ENCODE measurements at places on chromosomes 5 and 9.

GRCh38 chr5:73179730-73180129 lies 6.7 kb downstream of the TMEM174 start:
- DNase-seq = no peak

- DNase-seq = peak; percentile 15
Measured at GRCh38 chr9:95181226-95181818, 136.2 kb downstream of the FANCC start.

DNA sequence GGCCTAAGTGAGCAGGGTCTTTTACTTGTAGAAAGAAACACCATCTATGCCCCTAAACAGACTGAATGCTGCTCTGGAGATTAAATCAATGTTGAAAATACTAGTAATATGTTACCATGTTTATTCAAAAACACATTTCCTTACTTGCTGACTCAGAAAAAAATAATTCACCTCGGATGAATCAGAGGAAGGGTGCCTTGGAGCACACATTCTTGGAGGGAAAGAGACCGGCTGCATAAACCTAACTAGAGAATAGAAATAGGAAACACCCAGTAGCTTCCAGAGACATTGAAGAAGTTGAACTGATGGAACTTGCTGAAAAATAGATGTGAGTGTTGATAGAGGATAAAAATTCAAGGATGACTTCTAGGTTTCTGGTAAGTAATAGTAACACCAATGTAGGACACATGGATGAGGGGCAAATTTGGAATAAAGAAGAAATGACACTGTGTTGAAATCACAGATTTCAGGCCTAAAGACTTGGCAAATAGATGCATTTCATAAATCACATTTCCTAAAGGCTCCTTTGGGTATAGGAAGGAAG lies 76.9 kb upstream of the MINAR2 start:
- DNase-seq = no peak

DNA sequence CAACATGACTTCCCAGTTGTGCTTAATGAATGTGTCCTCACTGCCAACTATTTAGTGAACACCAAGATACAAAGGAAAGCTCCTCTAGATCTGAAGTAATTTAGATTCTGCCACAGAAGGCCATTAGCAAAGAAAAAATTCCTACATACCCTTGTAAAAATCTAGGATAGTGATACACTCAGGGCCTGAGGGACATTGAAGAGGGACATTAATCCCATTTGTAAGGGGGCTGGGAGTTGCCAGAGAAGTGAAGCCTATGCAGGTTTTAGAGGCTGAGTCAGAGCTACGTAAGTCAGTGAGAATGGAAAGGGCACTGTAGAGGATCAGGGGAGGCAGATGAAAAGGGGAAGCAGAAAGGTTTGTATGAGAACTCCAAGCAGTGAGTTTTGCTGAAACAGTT lies 286.9 kb upstream of the TARS1 start:
- no peak for DNase-seq

GRCh38 chr9:127549218-127549617 lies 62.9 kb upstream of the STXBP1 start:
- DNase-seq = no peak

DNA sequence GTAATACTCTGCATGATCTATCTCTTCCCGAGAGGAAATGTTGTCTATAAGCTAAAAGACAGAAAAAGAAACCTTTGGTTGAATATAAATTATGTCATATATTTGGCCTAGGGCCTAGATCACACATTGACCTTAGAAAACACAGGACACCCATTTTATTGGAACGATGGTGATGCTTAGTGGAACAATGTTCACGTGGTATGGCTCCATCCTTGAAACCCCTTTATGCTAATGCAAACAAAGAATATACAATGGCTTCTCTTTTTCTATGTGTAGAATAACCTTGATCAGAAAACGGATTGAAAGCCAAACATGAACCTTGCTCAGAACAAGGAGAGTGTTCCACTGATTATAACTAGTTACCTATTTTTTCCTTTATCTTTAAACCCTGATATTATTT lies 24.5 kb downstream of the MRPS27 start:
- no peak for DNase-seq

GRCh38 chr5:180553530-180553929 lies 37.8 kb downstream of the SCGB3A1 start:
- no peak for DNase-seq

DNA sequence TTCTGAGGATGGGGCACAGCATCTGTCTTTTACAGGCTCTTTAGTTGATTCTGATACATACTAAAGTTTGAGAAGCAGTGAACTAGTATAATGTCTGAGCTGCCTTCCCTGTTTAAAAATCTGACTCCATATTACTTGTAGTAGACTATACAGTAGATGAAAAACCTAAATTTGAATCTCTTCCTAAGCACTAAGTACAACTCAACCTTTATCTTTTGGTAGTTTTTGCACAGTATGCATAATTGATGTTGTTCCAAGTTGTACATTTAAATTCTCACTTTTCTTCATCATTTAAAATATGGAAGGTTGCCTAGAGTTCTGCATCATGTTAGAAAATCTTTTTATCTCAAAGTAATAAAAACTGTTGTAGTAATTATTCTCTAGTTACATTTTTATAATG lies 98.6 kb upstream of the CKMT2 start:
- no peak for DNase-seq

- no peak for DNase-seq
Measured at GRCh38 chr9:108197899-108198298, 657.9 kb downstream of the ACTL7B start.
